ENCODE measurements at places on chromosomes 2 and 18.
A peak's percentile ranks its signal among the peaks of the same experiment; 100 is the strongest.

DNA sequence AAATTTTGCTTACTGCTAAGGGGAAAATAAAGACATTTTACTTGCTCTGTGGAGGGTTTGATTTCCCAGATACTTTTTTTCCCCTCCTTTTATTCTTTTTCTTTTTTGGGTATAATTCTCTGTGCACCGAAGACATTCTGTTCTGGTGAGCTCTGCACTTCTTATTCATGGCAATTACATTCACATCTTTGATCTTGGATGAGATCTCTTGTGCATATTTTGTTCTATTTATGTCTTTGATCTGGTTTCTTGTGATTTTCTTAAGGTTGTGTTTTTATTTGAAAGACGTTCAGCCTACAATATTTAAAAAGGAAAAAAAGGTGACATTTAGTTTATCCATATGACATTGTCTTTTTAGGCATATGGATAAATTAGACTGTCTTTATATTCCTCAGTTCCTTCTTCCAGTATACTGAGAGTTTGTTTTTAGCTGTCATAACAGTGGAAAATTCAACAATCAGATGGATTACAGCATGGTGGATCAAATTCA, 33.7 kb upstream of the EPHA4 start:
- DNase-seq: no peak

GRCh38 chr2:121873864-121874263, 118.4 kb downstream of the TSN start:
- no peak for DNase-seq

GRCh38 chr2:30209227-30209626, 22.1 kb upstream of the LBH start:
- DNase-seq: no peak

- no peak for DNase-seq
These were observed 101.7 kb downstream of the CABLES1 start for GRCh38 chr18:23236876-23237468.

DNA sequence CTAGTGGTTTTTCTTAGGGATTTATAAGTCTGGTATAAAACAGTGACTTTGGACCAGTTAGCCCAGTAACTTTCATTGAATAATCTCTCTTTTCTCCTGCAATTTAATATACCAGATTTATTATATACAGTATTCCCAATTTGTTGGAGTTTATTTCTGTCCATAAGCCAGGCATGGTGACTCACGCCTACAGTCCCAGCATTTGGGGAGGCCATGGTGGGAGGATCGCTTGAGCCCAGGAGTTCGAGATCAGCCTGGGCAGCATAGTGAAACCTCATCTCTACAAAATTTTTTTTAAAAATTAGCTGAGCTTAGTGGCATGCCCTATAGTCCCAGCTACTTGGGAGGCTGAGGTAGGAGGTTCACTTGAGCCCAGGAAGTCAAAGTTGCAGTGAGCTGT, 26.7 kb downstream of the CNNM4 start:
- DNase-seq: no peak

GRCh38 chr2:136787970-136788369, 22.6 kb downstream of the THSD7B start:
- no peak for DNase-seq

DNA sequence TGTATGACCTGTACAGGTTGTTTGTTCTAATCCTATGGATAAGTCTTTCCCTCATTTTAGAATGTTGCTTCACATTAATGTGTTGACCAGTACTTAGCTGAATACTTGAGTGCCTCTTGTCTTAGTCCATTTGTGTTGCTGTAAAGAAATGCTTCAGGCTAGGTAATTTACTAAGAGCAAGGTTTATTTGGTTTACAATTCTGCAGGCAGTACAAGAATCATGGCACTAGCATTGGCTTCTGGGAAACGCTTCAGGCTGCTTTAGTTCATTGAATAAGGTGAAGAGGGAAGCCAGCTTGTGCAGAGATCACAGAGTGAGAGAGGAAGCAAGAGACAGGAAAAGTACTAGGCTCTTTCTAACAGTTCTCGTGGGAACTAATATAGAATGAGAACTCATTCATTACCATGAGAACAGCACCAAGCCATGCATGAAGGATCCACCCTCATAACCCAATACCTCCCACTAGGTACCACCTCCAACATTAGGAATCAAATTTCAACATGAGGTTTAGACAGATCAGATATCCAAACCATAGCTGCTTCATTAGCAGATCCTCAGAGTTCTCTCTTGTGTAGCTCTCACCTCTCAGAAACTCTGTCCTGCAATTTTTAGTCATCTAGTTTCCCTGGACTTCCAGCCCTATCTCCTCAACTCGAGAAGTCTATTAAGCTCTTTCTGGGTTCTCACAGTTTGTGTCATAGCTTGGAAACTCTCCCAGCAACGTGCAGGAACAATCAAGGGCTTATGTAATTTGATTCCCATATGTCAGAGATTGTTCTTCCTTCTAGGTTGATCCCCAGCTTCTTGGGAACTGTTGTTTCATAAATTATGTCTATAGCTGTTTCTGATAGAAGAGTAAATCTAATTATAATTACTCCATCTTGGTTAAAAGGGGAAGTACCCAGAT, 2082.3 kb upstream of the CELF4 start:
- peak; percentile 31 for DNase-seq

DNA sequence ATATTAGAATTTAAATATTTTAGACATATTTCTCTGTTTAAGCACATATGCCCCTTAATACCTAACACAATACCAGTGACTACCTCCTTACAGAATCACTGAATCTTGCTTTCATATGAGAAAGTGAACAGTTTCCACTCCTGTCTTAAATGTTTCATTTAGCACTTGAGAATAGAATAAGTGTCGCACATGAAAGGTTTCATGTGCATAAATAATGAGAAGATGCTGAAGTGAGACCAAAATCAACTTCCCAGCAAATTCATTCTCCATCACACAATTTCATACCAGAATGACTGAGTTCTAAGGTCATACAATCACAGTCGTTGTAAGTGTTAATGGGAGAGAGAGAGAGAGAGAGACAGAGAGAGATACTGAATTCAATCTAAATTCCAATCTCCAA, 51.2 kb downstream of the ATIC start:
- DNase-seq: no peak

DNA sequence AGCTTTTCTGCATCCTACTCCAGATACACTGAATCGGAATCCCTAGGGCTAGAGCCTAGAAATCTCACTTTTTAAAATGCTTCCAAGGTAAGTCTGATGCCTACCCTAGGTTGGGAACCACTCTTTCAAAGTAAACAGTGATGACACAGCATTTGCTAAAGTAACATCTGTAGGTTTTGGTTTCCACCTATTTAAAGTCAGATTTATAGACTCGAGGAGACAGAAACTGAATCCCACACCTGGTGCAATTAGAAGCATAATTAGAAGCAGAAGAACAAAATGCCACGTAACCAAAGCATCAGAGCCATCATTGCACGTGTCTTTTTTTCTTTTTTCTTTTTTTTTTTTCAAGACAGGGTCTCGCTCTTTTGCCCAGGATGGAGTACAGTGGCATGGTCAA, 40.9 kb downstream of the PDK1 start:
- DNase-seq: no peak

GRCh38 chr2:28635191-28635611, 116.4 kb upstream of the PPP1CB start:
- DNase-seq: no peak

DNA sequence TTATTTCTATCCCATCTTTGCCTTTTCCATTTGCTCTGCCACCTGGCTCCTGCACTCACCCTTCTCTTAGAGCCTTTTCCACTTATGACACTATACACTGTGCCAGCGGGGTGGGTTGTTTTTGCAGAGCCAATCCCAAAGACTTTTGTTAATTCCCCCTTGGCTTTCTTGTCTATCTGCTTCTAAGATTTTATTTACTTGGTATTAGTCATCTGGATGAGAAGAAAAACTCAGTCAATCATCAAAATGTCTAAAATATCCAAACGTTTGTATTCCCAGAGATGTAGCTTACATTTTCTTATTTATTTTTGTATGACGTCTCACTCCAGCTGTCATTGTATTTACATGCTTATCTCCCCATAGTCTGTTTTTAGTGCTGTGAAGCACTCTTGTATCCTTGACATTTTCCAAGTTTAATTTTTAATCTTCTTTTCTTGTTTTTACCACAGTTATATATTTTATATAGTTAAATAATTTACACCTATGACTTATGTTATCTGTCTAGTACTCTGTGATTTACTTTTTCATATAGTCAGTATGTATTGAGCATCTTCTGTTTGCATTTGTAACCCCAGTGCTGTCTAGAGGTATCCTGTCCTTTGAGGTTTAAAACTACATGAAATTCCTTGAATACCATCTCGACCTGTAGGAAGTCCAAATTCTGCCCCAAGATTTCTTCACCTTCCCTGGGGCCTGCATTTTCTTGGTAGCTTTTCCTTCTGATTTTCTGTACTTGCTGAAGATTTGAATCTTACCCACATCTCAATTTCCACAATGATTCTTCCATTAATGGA, 55.1 kb downstream of the COL4A3 start:
- DNase-seq: no peak

DNA sequence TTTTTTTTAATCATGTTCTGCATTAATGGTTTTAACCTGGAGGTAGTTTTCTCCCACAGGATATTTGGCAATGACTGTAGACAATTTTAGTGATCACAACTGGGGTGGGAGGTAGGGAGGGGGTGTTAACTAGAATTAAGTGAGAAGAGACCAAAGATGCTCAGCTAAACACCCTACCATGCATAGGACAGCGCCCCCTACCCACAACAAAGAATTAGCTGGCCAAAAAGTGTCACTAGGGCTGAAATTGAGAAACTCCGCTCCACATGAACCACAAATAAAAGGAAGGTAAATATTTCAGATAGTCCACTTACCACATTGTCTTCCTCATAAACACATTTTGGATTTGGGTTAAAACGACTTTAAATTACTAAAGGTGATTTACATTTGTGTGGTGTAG, 942.6 kb downstream of the SUCLG1 start:
- no peak for DNase-seq

GRCh38 chr2:168002021-168002553, 245.3 kb downstream of the STK39 start:
- no peak for DNase-seq

GRCh38 chr2:3451926-3452671, 67.2 kb downstream of the ADI1 start:
- no peak for DNase-seq

DNA sequence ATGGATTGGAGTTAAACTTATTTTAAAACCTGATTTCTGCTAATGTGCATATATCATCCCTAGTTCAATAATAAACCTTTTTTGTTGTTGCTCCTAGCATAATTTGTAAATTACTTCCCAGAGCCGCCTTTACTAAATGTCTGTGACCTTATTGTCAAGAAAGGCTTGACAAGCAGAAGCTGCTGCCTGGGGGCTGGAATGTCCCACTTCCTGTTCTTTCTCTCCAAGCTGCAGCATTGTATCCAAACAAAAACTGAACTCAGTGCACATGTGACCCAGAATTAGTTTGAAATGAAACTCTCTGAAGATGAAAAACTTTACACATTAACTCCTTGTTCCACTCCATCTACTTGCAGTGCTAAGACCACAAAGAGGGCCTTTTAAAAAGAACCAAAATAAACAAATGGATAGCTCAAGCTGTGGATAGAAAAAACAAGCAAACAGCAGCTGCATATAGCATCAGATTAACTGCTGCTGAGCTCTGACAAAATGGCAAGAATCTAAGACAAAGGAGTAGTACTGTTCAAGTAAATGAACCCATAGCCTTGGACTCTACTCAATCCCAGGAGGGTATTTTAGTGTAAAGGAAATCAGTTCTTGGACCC, 99.8 kb upstream of the NEUROD1 start:
- peak; percentile 88 for DNase-seq

GRCh38 chr2:174794851-174795374, 30.6 kb upstream of the CHRNA1 start:
- no peak for DNase-seq

GRCh38 chr2:217313386-217313785, 453.5 kb upstream of the TNP1 start:
- DNase-seq: no peak

GRCh38 chr2:215425021-215425782, 10.7 kb downstream of the FN1 start:
- no peak for DNase-seq

DNA sequence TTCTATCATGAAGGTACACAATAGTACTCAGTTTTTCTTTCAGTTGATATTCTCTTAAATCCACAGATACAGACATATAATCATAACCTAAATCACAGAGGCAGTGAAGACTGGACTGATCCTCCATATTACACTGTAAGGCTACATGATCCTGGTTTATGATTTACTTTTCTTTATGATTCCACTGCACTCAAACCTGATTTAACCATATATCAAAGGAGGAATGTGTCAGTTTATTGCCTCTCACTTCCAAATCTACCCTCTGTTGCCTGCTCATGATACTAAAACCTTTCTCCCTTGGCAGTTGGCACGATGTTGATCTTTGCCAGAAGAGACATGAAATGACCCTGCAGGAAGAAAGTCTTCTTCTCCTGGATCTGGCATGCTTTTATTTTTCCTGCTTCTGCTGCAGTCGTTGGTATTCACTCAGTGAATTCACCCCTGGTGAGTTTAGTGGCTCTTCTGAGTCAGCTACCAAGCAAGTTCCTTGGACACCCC, 426.4 kb downstream of the MBD2 start:
- DNase-seq: no peak

- no peak for DNase-seq
These were observed 102.4 kb downstream of the ICA1L start for GRCh38 chr2:202769201-202769600.

- DNase-seq: no peak
These were observed 23.0 kb upstream of the MRO start for GRCh38 chr18:50842846-50843245.

- no peak for DNase-seq
These were observed 121.3 kb downstream of the FMNL2 start for GRCh38 chr2:152456262-152456661.

GRCh38 chr2:79512442-79513401, at the start of gene CTNNA2:
CTNNA2 (plus strand) TSS chr2:79513051.
- DNase-seq: peak; percentile 35

DNA sequence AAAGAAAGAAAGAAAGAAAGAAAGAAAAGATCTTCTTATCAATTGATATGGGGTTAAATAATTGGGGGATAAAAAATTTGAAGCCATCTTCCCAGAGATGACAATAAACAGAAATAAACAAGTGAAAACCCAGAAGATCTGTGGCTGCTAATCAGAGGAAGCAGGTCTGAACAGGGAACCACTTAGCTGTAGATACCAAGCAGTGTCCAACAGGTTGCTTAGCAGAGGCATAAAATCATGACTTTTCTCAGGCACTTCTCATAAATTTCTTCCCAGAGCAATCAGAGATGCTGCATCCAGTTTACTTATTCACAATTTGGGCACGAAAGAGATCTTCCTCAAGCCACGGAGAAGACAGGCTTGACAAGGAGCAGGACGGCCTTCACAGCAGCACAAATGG, 5.7 kb upstream of the LPIN1 start:
- DNase-seq: no peak

All from right renal pelvis (tissue), 4 donors.